ENCODE measurements at places on chromosomes 5 and 9. TPM values are rescaled to one million over a fixed set of nuclear protein-coding genes. Genes with fewer than 3 reads are reported as not detected.

CHSY3 gene
- total RNA-seq = 0.76 TPM

DNA sequence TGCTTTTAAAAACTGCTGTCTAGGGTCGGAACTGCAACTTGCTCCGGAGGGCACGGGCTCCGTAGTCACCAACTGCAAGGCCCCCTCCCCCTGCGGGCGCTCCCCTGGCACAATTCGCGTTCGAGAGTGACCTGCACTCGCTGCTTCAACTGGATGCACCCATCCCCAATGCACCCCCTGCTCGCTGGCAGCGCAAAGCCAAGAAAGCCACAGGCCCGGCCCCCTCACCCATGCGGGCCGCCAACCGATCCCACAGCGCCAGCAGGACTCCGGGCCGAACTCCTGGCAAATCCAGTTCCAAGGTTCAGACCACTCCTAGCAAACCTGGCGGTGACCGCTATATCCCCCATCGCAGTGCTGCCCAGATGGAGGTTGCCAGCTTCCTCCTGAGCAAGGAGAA is 64.2 kb upstream of the GAS1 start:
- DNase-seq = no peak

DNA sequence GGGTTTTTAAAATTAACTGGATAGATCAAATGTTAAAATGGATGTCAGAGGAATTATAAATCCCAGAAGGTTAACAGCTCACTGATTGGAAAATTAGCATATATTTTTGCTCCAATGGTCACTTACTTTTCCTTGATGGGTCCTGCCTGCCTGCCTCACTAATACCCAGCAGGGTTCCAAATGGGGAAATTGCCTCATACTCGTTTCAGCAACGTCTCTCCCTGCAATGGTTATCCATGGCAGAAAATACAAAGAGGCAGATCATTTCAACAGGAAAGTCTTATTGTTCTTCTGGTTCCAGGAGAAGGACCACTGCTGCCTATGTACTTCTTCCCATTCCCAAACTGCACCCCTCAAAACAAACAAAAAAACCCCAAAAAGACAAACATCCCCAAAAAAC is 71.3 kb downstream of the ERP44 start:
- no peak for DNase-seq

DNA sequence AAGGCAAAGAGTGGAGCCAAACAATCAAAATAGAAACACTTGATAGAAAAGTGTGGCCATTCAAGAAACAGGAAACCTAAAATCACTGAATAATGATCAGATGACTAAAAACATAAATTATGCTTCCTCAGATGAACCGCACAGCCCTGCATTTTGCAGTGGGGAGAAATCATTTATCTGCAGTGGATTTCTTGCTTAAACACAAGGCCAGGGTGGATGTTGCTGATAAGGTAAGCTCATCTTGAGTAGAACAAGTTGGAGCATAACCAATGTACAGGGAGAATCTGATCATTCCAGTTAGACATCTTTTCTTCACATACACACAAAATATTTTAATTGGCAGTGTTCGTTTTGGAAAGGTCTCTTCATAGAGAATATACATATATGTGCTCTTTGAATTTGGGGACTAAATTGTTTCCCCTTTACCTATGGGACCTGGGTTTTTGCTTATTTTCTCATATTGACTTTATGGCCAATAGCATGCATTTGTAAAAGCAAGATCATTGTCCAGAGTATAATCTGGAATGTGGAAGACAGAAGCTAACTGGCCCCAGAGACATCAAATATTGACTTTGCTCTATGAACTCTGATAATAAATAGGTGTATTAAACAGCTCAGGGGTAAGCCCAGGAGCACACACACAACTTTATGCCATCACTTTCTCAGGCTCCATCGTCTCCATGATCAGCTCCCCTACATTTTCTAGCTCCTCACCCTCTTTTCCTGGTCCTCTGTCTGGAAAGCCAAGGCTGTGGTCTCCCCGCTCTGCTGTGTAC is 9.1 kb downstream of the ANKDD1B start:
- no peak for DNase-seq

- DNase-seq = no peak
Measured at GRCh38 chr9:82020331-82020730, 31.8 kb downstream of the SPATA31D1 start.

GRCh38 chr5:88948746-88949600 is 66.0 kb upstream of the MEF2C start:
- no peak for DNase-seq
